ENCODE measurements at places on chromosomes 5 and 9.
A peak's percentile ranks its signal among the peaks of the same experiment; 100 is the strongest.

DNA sequence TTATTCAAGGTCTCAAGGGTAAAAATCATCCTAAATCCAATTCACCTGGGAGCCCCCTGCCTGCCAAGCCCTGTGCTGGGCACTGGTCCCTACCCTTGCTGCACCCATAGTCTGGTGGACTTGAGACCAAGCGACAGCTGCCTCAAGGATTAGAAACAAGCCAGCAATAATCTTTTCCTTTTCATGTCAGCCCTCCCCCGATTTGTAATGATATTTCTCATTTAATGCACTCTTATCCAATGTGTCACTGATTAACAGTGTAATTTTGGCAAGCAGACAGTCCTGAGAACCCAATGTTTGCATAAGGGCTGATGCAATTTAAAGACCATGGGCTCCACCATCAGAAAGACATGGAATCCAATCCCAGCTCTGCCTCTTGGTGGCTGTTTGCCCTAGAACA, 108.9 kb downstream of the ACTL7B start:
- DNase-seq = no peak

GRCh38 chr5:170545811-170546210, 42.0 kb downstream of the KCNIP1 start:
- DNase-seq = no peak

GRCh38 chr5:130520211-130520610, 615.9 kb downstream of the CHSY3 start:
- DNase-seq = no peak

- no peak for DNase-seq
These were observed 346.0 kb downstream of the KDM4C start for GRCh38 chr9:7103771-7104170.

DNA sequence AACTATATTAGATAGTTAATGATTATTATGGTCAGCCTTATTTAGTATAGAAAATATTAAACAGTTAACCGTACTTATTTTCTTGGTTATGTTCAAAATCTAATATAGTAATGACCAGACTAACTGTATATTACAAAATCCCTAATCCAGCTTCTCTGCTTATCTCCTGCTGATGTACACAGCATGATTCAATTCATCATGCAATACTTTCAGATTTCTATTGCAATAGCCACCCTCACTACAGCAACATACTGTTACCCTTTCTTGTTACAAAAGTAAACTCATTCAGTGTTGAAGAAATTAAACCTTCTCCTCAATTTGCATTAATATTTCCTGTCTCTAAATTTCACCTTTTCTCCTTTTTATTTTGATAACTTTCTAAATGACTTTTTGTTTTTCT, 1375.0 kb upstream of the NUDT12 start:
- DNase-seq = no peak

- DNase-seq = no peak
These were observed 22.6 kb upstream of the SARDH start for GRCh38 chr9:133760713-133761290.

DNA sequence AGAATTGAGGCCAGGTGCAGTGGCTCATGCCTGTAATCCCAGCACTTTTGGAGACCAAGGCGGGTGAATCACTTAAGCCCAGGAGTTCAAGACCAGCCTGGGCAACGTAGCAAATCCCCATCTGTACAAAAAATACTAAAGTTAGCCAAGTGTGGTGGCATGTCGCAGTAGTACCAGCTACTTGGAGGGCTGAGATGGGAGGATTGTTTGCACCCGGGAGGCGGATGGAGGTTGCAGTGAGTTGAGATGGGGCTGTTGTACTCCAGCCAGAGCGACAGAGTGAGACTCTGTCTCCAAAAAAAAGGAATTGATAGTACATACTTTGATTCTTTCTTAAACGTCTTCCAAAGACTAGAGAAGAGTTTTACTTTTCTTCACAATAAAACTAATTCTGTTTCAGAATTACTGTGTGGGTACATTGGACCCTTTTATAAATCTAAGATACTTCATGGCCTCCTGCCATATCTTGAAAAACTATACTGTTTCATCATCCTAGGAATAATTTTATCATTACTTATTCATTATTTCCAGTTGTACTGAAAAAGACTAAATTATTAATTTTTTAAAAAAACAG, 132.0 kb upstream of the GRHPR start:
- no peak for DNase-seq

DNA sequence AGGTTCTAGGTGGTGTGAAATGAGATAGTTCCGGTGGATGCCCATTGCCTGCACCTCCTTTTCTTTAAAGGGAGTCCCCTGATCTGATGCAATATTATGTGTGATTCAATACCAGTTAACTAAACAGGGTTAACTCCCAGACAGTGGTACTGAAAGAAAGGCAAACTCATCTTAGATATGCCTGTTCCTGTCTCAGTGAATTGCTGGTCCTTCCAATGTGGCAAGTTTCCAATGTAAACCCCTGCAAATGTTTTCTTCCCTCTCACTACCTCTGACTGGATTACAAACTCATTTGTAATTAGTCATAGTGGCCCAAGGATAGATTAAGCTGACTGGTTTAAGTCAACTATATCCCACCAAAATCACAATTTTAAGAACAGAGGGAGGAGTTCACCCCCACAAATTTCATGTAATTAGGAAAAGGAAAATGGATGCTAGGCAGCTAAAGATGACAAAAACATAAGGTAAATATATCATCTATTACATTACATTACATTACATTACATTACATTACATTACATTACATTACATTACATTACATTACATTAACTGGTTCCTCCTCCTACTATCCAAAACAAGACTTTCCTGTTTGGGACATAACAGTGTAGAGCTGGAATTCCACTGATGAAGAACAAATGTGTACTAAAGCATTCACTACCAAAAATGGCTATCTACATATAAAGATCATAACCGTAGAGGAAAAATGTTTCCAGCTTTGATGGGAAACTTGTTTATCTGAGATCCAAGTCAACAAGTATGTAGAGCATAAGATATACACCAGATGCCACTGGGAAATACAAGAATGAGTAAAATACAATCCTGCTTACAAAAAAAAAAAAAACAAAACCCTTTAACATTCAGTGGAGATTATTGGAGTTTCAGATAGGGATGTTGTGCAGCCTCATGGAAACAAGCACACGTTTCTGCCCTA, 121.5 kb upstream of the SNX2 start:
- no peak for DNase-seq

GRCh38 chr9:77433675-77434445, 214.3 kb downstream of the GNA14 start:
- peak; percentile 17 for DNase-seq

- no peak for DNase-seq
These were observed 18.6 kb upstream of the TARS1 start for GRCh38 chr5:33422191-33422590.

- DNase-seq = no peak
These were observed 169.2 kb downstream of the NR3C1 start for GRCh38 chr5:143234162-143234842.

- no peak for DNase-seq
These were observed 14.5 kb downstream of the HABP4 start for GRCh38 chr9:96464426-96464825.

- DNase-seq = no peak
These were observed 244.4 kb downstream of the RFX3 start for GRCh38 chr9:3281399-3281798.

DNA sequence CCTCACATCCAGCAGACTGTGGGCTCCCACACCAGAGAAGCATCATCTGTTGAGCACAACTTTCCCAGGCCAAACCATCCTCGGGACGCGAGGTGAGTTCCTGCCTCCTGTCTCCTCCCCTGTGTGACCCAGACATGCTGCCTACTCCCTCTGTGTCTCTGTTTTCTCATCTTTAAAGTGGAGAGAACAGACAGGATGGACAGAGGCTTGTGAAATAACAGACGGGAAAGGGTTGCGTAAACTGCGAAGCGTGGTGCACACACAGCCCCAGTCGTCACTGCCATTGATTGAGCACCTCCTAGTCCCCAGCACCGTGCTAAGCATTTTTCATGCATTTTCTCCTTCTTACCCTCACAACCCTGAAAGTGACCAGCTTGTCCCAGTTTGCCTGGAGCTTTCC, 52.1 kb upstream of the LMX1B start:
- DNase-seq = no peak

- DNase-seq = no peak
These were observed 457 bp downstream of the UGCG start for GRCh38 chr9:111896942-111897600.

DNA sequence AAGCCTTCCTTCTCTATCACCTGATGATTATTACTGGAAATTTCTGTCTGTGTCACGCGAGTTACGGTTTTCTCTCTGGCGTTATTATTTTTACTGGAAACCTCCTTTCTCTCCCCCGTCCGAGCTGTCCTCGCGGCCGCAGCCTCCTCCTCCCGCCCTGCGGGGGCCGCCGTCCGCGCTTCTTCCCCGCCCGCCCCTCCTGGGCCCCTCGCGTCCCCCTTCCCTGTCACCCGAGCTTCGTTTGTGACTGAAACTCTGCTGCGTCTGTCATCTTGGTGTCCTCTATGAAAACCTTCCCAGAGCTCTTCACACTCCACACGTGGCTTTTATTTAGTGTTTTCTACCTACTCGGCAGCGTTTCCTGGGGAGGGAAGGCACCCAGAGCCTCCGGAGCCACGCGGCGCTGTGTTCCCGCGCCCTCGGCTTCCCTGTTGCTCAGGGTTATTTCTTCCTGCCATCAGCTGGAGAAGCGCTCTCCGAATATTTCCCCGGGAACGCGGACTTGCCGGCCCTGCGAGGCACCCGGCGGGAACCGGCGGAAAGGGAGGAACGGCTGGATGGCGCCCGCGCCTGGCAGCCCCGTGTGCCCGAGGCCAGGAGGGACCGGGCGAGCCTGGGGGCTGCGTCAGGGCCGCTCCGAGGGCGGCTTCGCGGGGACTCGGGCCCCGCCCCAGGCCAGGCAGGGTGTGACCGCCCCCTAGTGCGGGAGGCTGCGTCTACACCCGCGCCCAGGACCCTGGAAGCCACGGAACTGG, 33.9 kb downstream of the TRIP13 start:
- peak; percentile 4 for DNase-seq

- no peak for DNase-seq
These were observed 52.8 kb downstream of the SPATA31C2 start for GRCh38 chr9:88085476-88085875.

DNA sequence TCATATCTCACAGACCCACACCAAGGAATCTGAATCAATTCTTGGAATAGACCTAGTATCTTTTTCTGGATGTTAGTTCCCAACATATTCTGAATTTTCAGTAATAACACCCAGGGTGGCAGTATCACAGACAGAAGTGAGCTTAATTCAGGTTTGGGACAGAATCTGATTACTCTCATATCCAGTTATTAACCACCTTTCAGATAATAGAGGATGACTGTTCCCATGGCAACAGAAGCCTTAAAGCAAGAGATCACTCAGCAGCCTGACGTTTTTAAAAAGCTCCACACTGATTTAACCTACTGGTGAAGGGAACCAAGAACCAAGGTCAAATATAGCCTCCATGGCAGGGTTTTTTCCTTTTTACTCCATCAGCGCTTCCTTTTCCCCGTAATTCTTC, 68.4 kb downstream of the ACTBL2 start:
- no peak for DNase-seq

GRCh38 chr9:19446361-19446861, 37.6 kb downstream of the ACER2 start:
- DNase-seq = no peak

- no peak for DNase-seq
These were observed 7.2 kb downstream of the ADAMTS2 start for GRCh38 chr5:179337796-179338676.

GRCh38 chr9:3732077-3733038, 206.6 kb upstream of the RFX3 start:
- DNase-seq = no peak

- DNase-seq = no peak
These were observed 4.5 kb downstream of the DBN1 start for GRCh38 chr5:177468685-177469628.

DNA sequence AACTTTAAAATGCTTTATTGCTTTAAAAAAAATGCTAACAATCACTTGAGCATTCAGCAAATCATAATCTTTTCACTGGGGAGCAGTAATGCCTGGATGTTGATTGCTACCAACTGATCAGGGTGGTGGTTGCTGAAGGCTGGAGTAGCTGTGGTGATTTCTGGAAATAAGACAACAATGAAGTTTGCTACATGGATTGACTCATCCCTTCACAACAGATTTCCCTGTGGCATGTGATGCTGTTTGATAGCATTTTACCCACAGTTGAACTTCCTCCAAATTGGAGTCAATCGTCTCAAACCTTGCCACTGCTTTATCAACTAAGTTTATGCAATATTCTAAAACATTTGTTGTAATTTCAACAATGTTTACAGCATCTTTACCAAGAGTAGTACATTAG, 83.3 kb downstream of the MLLT3 start:
- DNase-seq = no peak

DNA sequence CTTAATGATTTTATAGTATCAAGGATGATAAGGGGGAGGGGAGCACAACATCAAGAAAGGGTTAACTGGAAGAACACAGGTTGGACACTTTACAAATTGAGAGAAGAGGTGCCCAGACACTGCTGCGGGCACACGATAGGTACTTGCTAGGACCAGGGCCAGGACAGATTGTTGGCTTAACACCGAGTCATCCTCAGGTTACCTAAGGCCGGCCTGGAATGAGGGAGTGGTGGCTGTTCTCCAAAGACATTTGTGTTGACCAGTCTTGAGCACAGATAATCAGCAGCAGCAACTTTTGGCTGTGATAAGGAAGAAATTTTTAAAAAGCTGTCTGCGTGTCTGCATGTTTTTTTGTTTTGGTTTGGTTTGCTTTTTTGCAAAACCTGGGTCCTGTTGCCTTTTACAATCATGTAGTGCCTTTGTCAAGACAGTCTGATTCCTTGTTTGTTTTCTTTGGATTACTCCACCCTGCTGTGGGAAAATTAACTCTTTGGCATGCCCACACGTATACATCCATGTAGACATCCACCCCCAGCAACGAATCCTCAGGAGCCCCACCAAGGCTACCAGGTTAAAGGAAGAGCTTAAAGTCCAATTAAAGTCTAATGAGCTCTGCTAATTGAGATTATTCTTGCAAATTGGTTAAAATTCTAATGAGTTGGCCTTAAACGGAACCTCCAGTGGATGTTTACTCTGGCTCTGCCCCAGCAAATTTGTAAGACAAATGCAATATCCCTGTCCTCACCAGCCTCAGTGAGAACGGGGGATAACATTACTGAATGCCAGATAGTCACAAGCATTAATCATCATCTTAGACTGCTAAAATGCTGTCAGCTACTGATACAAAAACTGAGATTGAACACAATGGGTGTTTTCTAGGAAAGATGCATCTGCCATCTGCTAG, 382.3 kb downstream of the ACTL7B start:
- no peak for DNase-seq

- no peak for DNase-seq
These were observed 229.3 kb downstream of the GOLPH3 start for GRCh38 chr5:31944684-31945445.

- no peak for DNase-seq
These were observed 32.0 kb upstream of the TMED7 start for GRCh38 chr5:115657881-115658233.

Measured in stimulated activated CD4-positive, alpha-beta T cell treated with anti-CD3 and anti-CD28 coated beads, Interleukin-1b, Interleukin-23, amount 100 ng/mL, for 4 hours (primary cell).